ENCODE measurements at places on chromosomes 1 and 21.
A peak's percentile ranks its signal among the peaks of the same experiment; 100 is the strongest.

DNA sequence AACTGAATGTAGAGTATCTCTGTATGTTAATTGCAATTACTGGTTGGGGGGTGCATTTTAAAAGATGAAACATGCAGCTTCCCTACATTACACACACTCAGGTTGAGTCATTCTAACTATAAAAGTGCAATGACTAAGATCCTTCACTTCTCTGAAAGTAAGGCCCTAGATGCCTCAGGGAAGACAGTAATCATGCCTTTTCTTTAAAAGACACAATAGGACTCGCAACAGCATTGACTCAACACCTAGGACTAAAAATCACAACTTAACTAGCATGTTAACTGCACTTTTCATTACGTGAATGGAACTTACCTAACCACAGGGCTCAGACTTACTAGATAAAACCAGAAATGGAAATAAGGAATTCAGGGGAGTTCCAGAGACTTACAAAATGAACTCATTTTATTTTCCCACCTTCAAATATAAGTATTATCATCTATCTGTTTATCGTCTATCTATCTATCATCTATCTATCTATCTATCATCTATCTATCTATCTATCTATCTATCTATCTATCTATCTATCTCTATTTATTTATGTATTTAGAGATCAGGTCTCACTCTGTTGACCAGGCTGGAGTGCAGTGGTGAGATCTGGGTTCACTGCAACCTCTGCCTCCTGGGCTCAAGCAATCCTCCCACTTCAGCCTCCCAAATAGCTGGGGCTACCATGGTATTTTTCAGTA lies 47.8 kb downstream of the CHML start:
- no peak for DNase-seq

GRCh38 chr1:8465692-8466091 lies 147.8 kb downstream of the SLC45A1 start:
- DNase-seq: no peak

GRCh38 chr1:53584777-53585107 lies 125.5 kb downstream of the DMRTB1 start:
- no peak for DNase-seq

- DNase-seq: no peak
Observed at GRCh38 chr1:44786841-44787426, 1.0 kb downstream of the BEST4 start.

DNA sequence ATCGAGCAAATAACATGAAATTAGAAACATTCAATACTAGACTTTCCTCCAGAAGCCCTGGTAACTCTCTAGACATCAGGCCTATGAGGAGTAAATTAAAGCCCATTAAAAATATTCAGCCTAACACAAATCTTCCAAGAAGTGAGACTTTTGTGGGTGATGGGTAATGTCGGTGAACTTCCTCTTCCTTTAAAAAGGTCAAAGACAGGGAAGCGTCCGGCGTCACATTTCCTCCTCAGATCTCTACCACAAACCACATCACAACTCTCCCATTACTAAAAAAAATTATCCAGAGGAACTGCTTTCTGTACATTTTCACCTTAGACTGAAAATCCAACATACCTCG lies 1.4 kb downstream of the EIF4G3 start:
- DNase-seq: no peak

DNA sequence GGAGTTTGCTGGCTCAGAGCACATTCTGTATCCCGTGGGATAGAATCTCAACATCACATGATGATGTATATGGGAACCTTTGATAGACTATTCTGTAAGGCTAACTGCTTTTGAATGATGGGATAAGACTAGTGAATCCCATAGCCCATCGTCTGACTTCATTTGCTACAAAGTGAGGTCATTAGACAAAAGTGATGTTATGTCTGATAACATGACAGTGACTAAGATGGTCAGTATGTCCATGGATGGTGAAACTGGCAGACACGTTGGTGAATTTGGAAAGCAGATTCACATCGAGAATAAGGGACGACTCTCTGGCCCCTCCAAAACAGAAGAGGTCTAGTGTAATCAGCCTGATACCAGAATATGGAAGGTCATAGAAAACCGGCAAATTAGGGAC lies 108.4 kb downstream of the HHAT start:
- no peak for DNase-seq

DNA sequence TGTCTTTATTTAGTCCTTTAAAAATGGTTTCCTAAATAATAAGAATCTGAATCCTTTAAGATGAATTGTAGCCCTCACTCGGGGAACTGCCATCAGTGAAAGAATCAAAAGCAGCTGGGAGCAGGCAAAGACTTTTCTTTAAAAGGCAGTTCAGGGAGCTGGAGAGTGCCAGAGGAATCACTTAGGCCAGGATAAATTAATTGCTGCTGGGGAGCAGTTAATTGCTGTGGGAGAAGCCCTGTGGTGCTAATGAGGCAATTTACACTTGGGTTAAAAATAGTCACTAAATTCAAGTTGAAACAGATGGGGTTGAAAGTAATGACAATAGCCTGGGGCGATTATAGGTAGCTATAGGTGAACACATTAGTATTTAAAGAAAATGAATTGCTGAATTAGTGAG lies 38.7 kb upstream of the COL24A1 start:
- no peak for DNase-seq

- DNase-seq: no peak
Observed at GRCh38 chr1:117591252-117591651, 14.6 kb upstream of the TENT5C start.

DNA sequence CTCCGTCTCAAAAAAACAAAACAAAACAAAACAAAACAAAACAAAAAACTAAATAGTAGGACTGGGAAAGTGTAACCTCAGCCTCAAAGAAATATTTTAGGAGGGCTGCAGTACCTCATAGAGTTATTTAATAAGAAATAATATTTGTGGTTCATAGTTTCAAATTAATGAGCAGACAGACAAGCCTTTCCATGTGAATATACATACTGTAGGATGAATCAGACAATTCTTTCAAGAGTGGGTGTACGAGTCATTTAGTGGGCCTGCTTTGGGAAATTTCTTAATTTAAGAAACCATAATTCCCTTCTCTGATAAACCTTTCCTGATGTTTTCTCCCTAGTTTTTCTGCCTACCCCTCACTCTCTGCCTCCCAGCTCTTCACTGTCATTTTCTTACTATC lies 52.5 kb downstream of the CDC14A start:
- no peak for DNase-seq

- no peak for DNase-seq
Observed at GRCh38 chr21:31255896-31256295, 88.2 kb downstream of the TIAM1 start.

DNA sequence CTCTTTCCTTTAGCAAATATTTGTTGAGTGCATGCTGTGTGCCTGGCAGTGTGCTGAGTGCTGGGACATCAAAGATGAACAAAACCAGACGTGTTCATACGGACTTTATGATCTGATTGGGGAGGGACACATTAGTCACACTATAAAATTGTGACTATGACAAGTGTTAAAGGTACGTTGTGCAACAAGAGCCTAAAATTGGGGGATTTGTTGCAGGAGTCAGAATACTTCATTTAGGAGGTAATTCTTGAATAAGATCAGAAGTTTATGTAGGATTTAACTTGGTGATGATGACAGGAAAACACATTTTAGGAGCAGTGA lies 29.6 kb downstream of the B3GALT2 start:
- DNase-seq: no peak

DNA sequence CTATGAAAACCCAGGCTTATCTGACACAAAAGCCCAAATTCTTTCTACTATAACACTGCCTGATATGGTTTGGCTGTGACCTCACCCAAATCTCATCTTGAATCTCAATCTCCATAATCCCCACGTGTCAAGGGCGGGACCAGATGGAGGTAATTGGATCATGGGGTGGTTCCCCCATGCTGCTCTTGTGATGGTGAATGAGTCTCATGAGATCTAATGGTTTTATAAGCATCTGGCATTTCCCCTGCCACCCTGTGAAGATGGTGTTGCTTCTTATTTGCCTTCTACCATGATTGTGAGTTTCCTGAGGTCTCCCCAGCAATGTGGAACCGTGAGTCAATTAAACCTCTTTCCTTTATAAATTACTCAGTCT lies 123.3 kb upstream of the USP24 start:
- DNase-seq: no peak

GRCh38 chr1:21449906-21450305 lies 10.0 kb downstream of the NBPF3 start:
- DNase-seq: no peak

- peak; percentile 94 for DNase-seq
Observed at GRCh38 chr1:56153276-56153675, 426.1 kb downstream of the PLPP3 start.

DNA sequence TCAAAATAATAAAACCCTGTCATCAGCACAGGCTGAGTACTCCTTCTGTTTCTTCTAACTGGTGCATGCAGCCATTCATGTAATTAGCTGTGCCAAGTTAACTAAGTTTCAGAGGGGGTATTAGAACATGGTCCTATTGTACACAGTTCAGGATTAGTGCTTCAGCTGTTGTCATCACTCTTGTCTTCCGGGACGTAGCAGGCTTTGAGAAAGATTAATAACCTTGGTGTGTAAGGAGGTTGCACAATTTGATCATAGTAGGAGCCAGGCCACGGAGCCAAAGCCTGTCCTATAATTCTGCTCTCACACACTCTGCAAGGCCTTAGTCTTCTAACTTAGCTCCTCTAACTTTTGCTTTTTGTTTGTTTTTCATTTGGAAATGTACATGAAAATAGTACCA lies 44.7 kb downstream of the PTGFRN start:
- no peak for DNase-seq

DNA sequence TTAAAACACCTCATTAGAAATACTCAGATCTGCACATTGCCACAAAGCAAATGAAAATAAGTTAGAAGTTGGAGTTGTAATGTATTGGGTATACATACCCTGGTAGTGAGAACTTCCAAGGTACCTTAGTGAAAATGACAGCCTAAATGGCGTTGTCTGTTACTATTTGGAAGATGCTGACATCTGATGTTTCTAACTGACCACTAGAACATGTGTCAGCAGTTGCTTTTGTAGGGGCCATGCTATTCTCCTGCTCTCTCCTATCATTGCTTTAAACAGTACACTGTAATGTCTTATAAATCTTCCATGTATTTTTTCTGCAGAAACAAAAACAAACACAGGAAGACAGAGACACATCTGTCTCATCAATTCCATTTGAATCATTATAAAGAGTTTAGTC lies 40.1 kb downstream of the LAMC1 start:
- DNase-seq: no peak

- no peak for DNase-seq
Observed at GRCh38 chr1:224542783-224543440, 73.2 kb upstream of the CNIH3 start.

GRCh38 chr1:24770881-24771280 lies 25.6 kb downstream of the CLIC4 start:
- DNase-seq: no peak

DNA sequence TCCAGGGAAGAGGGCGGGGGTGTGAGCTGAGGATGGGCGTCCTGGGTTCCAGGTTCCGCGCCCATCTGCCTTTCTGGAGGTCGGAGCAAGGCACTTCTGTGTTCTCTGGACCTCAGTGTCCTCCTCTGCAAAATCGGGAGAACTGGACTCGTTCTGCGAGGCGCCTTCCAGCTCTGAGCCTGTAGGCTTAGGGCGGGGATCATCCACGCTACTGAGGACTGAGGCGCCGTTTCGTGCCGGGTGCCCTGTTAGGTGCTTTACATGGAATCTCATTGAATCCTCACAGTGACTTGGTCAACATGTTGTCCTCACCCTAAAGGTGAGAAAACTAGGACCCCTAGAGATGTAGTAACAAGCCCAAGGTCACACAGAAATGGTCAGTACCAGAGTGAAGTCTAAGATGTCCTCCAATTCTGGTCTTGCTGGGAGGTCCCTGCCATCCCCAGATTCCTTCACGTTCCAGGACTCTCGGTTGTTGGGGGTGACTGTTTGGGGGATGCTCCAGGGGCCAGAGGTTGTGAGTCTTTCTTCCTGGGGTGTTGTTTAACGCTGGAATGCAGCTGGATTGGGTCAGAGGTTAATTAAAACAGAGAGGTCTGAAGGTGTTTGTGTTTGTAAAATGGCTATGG lies 677 bp downstream of the PRKAA2 start:
- DNase-seq: no peak

DNA sequence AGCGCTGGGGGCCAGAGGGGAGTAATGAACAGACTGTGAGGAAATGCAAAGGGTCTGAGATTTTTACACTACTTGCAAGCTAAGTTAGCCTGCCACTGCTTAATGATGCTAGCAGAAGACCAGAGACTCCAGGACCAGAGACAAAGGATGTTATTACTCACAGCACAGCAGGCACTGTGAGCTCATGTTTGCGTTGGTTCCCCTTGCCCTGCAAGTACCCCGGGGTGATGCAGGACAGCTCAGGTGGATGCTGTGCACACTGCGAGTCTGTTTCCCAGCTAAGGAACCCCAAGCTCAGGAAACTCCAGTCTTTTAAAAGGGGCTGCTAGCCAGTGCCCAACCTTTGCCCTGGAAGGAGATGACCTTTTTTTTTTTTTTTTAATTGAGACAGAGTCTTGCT lies 1.2 kb downstream of the FHAD1 start:
- no peak for DNase-seq

DNA sequence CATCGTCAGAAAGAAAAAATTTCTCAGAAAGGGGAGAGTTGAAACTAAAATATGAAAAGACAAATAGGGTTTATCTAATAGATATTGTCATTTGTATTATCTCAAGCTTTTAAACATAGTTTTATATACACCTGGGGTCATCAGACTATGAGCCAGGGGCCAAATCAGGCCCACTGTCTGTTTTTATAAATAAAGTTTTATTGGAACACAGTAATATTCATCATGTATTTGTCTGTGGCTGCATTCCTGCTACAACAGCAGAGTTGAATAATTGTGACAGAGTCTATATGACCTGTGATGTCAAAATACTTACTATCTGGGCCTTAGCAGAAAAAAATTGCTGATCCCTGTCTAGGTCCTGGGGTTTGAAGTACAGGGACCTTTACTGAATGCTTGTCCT lies 120.5 kb upstream of the RUNX1 start:
- DNase-seq: no peak

GRCh38 chr1:184970691-184971161 lies 3.6 kb downstream of the NIBAN1 start:
- no peak for DNase-seq

GRCh38 chr1:218863987-218864386 lies 309.7 kb upstream of the LYPLAL1 start:
- DNase-seq: no peak

GRCh38 chr1:86705665-86705985 lies 1.2 kb downstream of the SH3GLB1 start:
- no peak for DNase-seq

Measured in NCI-H748 treated with DMSO at 0.1 percent for 48 hours (cell line).